ENCODE measurements at places on chromosomes 12 and 14.

DNA sequence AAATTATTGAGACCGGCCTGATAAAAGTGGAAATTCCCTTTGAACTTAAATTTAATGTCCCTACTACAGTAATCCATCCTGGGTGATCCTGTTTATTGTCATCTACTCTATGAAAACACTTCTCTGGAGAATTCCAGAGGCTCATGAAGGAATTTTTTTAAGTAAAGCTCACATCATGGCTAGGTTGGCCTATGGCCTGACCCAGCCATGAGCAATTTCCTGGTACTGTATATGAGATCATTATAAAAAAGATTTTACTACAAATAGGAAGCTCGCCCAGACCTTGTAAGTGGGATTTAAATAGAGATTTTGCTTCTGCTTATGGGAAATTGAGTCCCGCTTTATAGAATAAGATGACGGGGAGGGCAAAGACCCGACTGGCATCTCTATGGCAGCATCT lies 215.5 kb downstream of the DPF3 start:
- DNase-seq, result peak; percentile 87

DNA sequence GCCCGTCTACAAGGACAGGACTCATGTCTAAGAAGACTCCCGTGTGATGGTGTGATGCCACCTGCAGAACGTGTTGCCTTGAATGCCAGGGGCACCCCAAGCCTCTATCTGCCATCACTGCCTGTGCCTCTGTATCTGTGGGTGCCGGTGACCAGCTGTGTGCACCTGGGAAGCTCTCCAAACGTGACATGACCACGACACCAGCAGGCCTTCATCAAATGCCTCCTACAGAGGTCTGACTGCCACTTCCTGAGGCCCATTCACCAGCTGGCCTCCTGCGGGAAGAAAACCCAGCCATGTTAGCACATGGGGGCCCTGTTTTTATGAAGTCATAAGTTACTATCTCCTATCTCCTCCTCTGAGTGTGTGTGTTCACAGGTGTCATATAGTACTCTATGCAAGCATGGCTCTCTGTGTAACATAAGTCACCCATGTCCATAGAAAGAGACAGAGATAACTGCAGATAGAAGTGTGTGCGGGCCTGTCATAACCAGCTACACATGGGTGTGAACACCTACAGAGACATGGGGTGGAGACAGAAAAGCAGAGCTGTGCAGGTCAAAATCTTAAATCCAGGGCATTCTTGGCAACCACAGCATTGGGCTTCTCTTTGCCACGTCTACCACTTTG lies 18.3 kb upstream of the SERPINA4 start:
- DNase-seq, result no peak

DNA sequence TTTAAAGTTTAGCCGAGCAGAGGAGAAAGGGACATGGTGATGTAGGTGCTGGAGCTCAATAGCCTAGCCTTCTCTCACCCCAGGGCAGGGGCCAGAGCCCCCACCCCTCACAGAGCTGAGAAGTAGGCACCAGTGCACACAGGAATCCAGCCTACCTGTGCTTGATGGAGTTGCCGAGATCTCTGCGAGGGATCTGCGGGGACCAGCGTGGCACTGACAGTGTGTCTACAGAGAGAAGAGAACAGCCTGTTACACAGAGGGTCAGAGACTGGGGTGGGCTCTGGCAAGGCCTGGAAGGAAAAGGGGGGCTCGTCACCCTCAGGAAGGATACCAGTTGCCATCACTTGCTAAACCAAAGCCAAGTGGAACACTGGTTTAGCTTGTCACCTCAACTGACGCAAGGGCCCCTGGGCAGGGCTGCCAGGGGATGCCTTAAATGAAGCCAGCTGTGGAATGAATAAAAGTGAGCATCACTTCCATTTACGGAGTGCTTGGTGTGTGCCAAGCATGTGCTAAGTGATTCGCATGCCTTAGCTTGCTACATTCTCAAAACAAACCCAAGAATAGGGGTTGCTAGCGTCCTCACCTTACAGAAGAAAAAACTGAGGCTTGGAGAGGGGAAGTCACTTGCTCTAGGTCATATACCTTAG lies 220.8 kb upstream of the NOS1 start:
- DNase-seq, result no peak

DNA sequence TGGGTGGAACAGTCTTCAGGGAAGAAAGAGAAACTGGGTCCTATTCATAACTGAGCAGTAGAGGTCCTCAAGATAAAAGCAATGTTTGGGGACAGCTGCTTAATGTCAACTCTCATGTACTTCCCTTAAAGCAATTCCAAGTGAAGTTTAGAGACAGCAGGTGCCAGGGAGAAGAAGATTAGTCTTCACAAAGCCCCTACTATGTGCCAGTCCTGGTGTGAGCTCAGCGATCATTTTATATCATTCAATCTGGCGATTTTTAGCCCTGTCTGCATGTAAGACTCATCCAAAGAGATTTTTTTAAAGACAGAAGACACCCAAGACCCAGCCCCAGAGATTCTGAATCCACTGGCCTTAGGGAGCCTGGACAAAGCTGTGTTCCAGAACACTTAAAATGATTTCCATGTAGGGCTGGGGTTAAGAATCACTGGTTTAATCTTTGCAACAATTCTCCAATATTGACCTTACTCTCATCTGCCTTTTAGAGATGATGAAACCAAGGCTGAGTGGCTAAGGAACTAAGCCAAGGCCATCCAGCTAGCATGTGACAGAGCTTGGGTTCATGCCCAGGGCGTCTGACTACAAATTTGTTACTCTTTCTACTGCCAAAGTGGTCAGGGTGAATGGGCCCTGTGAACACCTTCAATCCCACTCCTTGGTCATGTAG lies 404.5 kb upstream of the TBX3 start:
- no peak for DNase-seq

DNA sequence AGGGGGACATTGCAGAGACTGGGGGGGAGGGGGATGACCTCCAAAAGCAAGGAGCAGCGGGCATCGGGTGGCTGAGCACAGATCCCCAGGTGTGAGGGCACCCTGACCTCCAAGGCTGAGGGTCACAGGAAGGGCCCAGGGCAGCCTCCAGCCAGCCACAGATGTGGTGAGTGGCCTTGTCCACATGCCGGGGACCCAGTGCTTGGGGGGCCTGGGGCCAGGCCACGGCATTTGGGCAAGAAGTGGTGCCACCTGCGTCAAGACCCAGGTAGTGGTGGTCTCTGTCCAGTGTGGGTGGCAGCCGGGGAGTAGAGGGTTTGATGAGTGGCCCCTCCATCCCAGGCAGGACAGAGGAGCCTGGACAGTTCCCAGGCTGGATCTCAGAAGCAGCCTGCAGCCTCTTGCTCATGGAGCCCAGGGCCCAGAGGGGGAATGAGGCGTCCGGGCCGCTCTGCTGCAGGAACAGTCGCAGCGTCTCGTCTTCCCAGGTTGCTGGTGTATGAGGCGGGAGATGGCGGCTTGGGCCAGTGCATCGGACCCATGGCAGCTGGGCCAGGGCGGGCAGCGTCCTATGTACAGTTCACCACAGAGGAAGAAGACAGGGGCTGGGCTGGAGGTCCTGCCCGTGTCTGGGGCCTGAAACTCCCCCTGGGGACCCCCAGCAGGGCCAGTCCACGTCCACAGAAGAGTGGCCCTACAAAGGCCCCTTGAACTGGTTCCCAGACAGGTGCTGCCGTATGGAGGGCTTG lies 33.5 kb downstream of the CCNK start:
- DNase-seq, result no peak

DNA sequence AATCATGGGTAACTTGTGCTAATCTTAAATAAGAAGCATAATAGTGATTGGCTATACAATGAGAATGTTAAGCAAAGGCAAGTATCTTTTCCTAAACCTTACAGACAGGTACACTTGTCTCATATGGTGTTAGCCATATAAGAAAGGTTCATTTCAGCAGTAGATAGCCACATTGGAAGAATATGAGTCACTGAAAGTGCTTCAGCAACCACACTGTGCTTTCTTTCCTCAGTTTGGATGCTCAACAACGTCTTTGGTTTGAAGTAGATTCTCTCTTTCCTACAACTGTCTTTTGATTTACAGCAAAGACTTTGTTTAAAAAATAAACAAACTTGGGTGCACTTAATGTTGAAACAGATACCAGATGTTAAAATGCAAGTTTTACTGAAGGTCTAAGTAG lies 8.9 kb downstream of the DDHD1 start:
- DNase-seq, result no peak

GRCh38 chr12:102483466-102483865 lies 3.1 kb upstream of the IGF1 start:
- DNase-seq, result no peak

DNA sequence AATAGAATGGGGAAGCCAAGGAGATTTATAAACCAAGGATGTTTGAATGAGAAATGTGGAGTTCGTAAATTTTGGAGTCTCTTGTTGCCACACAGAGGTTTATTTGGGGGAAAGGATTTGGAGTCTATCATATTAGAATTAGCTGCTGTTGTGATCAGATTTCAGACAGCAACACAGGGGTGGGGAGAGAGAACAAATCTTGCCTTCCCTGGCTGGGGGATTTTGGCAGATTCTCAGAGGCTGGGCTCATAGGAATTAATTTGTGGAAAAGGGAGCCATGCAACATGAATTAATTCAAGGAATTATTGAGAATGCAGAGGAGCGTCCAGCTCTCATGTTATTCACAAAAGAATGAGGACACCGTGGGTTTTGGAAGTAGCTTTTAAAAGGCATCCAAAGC lies 73.9 kb upstream of the PRMT8 start:
- DNase-seq, result no peak

GRCh38 chr12:12776261-12776660 lies 9.2 kb upstream of the APOLD1 start:
- no peak for DNase-seq

DNA sequence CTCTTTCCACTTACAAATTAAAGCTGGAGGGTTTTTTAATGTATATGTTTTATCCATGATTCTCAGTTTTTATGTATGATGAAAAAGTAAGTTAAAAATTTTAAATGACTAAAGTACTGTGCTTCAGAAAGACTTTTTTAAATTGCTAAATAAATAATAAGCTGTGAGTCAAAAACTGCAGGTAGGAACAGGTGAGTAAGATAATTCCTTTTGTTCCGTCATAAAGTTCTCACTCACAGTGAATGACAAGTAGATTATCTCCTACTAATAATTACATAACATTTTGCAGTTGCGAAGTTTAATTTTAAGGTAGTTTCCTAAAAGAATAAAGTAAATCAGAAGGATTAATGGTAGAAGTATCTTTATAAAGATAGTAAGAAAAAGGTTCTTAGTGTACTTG lies 78.0 kb downstream of the PRKCH start:
- no peak for DNase-seq

- DNase-seq, result no peak
Measured at GRCh38 chr12:132561427-132562156, 48.8 kb downstream of the LRCOL1 start.

GRCh38 chr12:29050503-29050902 lies 98.6 kb upstream of the FAR2 start:
- no peak for DNase-seq

DNA sequence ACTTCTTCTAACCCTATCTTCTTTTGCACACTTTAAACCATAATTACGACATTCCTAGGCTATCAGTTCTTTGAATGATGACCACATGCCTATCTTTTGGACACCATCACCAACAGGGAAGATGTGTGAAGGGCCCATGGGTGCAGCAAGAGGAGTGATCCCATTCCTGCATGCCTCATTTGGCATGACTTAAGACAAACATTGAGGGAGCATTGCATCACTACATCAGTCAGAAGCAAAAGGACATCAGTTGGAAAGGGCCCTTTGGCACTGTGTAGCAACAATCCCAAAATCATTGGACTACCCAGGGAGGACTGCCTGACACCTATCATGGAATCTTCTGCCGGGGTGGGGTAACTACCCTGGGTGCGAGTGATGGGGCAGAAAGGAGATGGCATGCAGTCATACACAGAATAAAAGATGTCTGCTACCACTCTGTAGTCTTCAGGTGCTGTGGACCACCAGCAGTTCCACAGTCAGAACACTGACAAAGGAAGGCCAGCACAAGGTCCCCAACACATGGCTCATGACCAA lies 10.7 kb upstream of the TMBIM6 start:
- DNase-seq, result no peak

DNA sequence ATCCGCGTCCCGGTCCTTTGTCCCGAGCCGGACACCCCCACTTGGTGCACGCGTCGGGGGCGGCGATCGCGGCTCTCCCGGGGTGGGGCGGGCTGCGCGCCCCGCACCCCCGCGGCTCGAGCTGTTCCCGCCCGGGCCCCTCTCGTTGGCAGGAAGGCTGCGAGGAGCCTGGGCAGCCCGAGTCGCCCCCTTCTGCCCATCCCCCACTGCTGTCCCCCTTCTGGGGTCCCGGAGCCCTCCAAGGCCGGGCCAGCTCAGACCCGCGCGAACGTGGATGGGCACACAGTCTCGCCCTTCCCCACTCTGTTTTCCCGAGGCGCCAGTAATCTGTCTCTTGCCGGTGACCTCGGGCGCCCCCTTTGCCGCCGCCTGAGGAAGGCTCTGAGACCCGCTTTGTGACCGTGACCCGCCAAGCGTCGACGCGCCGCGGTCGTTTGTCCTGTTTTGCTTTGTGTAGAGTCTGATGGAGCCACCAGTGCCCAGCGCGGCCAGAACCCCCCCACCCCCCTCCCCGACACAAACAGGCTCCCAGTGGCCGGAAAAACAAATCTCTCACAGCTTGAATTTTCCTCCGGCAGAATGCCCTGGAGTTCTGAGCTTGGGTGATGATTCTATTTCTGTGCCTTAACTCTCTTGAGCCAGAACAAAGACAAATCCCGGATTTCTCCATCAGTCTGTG lies 610 bp downstream of the C14orf132 start:
- peak; percentile 34 for DNase-seq

DNA sequence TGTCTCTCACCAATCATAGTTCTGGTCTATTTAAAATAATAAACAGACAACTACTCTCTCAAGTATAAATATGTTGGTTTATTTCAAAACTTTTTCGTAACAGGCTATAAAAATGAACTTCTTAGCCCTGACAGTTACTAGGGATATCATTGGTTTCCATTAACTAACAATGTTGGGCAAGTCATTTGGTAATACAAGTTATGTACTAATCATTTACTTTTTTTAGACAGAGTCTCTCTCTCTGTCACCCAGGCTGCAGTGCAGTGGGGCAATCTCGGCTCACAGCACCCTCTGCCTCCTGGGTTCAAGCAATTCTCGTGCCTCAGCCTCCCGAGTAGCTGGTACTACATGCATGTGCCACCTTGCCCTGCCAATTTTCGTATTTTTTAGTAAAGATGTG lies 14.6 kb upstream of the KANSL2 start:
- DNase-seq, result no peak

GRCh38 chr14:69754487-69754886 lies 12.5 kb upstream of the SRSF5 start:
- no peak for DNase-seq

DNA sequence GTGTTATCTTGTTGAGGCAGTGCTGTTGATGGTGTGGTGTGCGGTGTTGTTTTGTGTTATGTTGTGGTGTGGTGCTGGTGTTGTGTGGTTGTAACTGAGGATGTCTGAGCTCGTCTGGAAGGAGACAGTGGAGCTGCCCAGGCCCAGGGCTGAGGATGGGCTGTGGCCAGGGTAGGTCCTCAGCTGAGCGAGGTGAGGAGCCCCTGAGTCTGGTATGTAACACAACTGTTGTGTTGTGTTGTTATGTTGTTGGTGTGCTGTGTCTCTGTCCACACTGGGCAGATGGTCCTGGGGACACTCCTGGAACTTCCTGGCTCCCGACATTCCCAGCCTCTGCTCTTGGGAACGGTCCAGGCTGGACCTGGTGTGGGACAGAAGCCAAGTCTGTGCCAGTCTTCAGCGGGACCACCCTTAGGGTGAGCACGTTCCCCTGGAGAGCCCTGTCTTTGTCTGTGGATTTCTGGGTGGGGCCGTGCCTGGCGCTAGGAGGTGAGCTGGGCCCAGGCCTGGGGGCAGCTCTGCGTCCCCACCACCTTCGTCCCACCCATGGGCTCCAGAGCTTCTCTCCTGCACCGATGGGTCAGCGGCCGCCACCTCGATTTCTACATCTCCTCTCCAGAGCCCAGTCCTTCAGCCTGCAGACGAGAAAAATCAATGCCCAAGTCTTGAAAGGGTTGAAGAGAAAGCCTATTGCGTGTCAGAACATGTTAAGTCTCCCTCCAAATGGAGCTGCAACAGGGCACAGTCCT lies 27.4 kb upstream of the SFSWAP start:
- no peak for DNase-seq
